ENCODE measurements at places on chromosomes 6 and 20.

DNA sequence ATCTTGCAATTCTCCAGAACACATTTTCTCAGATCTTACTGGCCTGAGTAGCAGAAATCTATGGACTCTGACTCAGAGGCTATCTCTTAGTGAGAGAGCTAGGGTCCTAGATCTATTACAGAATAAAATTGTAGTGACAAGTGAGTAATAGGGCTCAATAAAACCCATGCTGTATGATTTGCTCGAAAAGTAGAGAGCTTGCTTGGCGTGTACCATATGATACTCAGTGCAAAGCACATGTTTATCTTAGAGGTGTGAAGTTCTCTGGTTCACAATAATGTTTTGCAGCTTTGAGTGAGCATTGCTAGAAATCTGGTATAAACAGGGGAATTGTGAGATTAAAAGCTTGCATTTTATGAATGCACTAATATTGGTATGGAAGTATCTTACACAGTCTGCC is 87.8 kb upstream of the PRSS16 start:
- no peak for DNase-seq

GRCh38 chr6:16420715-16421461 is 182.5 kb downstream of the GMPR start:
- no peak for DNase-seq

GRCh38 chr6:39852324-39852723 is 60.1 kb downstream of the DAAM2 start:
- DNase-seq, result no peak

- DNase-seq, result no peak
Observed at GRCh38 chr6:119426619-119427018, 77.1 kb upstream of the MAN1A1 start.

GRCh38 chr6:42038163-42038562 is 12.2 kb upstream of the TAF8 start:
- no peak for DNase-seq

GRCh38 chr6:39365281-39366074 is 43.0 kb upstream of the KCNK16 start:
- no peak for DNase-seq

GRCh38 chr20:3749087-3749688 is 16.7 kb downstream of the HSPA12B start:
- no peak for DNase-seq

DNA sequence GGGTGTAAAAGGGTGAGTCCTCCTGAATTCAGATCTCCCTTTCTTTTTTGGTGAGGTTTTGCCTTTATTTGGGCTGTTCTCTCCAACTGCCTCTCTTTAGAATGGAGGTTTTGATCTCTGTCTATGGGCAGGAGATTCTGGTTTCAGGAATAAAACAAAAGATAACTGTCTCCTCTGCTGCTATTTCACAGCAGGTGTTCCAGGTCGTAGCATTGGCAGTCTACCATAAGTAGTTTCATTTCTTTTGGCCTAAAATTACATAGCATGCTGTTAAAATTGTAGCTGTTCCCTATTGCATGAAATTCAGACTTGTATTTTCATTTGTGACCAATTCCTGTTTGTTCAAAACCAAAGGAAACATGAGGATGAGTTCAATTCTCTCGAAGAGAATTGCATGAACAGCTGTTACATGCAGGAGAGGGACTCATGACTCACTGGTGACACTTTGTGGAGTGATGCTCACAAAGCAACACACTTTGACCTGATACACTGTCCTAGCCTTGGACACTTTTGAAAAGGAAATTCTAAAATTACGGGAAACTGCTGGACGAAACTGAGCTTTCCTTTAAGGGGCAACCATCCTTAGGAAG is 76.8 kb upstream of the SIRPG start:
- DNase-seq, result peak; percentile 60

DNA sequence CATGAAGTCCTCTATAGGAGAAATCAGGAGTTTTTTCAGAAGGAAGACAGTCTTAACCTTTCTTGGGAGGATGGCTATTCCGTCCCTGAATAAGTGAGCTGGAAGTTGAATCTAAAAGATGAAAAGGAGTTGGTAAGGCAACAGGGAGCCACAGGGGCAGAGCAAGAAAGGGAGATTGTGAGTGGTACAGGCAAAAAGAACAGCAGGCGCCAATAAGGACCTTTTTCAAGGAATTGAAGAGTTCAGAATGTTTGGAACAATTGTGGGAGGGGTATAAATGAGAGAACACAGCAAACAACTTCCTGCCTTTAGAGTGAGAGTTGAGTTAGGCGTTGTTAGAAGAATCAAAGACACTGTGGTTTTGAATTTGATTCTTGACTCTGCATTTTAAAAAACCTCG is 1003.7 kb downstream of the EPHA7 start:
- peak; percentile 29 for DNase-seq

DNA sequence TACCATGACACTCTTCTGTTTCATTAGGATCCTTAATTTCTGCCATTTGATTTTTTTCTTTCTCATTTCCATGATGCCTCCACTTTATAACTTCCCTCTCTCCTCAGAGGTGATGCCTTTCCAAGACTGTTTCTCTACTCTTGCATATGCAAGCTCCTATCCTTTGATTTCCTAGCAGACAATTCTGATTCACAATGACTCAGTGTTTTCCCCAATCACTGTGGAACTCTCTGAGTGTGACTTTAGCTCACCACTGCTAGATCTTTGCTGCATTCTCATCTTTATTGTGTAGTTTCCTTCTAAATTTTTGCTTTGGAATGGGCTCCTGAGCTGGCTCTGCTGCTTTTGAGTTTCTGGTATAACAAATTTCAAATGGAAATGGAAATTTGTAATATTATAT is 184.9 kb downstream of the TINAG start:
- no peak for DNase-seq

GRCh38 chr6:22108199-22108598 is 188.6 kb downstream of the PRL start:
- no peak for DNase-seq

DNA sequence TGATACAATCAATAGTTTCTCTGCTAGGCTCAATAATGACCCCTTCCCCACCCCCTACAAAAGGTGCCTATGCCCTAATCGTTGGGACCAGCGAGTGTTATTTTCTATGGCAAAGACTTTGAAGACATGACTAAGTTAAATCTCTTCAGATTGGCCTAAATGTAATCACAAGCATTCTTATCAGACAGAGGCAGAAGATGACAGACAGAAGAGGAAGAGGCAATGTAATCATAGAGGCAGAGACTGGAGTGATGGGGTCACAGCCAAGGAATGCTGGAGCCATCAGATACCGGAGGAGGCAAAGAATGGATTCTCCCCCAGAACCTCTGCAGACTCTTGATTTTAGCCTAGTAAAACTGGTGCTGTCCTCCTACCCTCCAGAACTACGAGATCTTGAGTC is 159.3 kb downstream of the EDN1 start:
- DNase-seq, result no peak

- DNase-seq, result no peak
Observed at GRCh38 chr6:113671421-113671820, 185.7 kb upstream of the MARCKS start.

DNA sequence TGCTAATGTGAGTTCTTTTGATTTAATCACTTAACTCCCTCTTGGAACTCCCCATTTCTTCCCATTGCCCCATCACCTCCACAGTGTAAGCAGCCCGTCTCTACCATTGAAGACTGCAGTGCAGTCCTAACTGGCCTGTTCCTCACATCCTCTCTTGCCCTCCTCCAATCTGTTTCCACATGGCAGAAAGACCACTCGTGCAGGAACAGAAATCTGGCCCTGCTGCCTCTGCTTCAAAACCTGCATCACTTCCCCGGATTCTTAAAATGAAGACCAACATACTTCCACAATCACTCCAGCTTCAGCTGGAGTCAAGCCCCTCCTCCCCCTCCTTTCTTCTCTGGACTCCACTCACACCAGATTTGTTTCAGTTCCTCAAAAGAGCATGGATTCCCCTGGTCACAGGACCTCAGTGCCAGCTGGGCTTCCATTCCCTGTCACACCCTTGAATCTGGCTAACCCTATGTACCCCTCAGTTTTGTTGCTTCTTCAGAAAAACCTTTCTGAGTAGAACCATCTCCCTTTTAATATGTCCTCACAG is 802.3 kb downstream of the MAFB start:
- no peak for DNase-seq

- DNase-seq, result no peak
Observed at GRCh38 chr6:34237316-34237721, 646 bp downstream of the HMGA1 start.

DNA sequence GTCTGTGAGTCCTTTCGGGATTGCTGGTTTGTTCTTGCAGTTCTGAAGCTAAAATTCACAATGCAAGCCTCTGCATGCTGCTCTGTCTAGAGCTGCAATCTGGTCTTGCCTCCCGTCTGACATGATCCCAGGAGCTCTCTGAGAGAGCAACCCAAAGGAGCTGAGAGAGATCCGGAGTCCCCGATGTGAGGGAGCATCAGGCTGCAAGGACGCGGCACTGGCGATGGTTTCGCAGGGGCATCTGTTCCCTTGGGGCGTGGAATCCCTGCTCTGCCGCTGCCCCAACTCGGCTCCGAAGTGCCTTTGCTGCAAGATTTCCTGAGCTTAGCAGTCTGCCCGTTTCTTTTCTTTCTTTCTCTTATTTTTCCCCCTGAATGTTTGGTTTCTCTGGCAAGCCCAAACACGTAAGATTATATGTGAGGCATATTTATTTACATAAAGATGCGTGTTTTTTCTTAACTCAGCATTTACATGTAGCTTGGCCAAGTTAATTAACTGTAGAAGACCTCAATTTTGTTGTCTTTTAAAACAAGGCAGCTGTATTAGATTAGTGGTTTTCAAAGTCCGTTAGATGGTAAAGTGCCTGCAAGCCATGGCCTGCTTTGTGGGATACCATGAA is 873.0 kb downstream of the KIF16B start:
- no peak for DNase-seq

DNA sequence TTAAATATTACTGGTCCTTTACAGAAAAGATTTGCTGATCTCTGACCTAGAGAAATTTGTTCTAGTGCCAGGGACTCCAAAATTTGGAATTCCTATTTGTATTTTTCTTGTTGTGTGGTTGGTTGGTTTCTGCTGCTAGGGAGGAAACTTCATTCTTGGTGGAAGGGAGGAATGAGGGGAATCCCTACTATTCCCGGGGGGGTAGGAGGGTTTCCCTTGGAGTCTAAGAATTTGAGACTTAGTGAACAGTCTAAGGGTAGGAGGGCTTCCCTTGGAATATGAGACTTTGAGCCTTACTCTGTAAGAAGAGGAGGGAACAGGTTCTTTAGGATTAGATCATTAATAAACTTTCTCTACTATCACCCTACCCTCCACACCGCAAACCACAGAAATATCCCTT is 67.1 kb upstream of the ADGRF1 start:
- no peak for DNase-seq

DNA sequence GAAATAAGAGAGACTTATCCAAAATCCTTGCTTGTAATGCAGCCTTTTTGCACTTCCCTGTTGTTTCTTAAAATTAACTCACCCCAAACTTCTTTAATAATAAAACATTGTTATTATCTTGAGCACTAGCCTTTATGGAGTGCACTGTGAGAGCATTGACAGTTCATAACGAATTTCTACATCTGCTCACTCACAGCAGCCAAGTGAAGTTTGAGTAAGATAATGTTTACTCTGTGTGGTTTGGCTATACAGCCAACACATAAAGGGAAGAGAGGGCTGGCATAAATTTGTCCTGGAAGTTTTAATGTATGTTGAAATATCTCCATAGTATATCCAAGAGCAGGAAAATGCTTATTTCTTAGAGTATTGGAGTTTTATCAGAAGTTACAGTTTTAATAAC is 227.9 kb downstream of the FRK start:
- no peak for DNase-seq

DNA sequence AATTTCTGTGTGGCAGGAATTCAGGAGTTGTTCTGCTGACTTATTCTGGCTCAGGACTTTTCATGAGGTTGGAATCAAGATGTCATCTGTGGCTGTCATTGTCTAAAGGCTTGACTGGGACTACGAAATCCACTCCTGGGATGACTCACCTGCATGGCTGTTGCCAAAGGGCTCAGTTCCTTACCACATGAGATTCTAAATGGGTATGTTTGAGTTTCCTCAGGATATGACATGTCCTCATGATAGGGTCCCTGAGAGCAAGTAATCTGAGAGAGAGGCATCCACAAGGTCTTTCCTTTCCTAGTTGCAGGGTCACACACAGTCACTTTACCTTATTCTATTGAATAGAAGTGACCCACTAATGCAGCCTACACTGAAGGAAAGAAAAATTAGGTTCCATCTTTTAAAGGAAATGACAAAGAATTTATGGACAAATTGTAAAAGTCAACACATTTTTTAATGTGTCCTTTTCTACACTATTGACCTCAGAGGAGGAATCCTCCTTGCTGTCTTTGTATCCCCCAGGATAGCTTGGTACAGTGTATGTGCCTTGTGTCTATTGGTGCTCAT is 1025.0 kb upstream of the GJE1 start:
- no peak for DNase-seq

- DNase-seq, result peak; percentile 2
Observed at GRCh38 chr20:46872328-46873211, 22.1 kb upstream of the EYA2 start.

DNA sequence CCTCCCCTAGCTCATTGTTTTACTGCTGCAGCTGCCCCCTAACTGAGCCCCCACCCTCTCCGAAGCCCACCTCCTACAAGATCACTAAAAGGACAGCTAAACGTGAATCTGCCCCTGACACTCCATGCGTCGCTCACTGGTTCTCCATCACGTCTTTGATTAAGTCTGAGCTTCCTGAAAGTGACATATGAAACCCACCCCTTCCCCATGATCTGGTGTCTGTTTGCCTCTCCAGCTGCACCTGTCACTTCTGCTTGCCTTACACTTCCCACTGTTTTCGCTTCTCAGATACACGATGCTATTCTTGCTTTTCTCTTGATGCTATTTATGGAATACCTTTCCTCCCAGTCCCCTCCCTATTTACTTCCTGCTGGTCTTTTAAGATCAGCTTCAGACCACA is 8.0 kb upstream of the PERP start:
- no peak for DNase-seq

DNA sequence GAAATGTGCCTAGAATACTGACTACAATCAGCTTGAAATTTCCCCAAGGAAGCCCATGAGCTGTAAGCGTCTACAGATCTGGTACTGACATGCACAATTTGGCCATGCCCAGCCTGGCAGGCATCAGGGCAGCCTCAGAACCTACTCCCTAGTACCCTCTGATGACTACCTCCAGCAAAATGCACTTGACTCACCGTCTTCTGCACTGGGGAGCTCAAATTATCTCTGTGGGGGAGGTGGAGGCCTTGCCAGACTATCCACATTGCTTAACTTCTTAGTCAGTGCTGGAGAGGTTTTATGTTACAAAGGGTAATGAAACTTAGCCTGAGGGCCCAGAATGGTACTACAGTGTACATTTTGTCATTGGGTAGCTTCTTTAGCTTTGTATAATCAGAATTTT is 126.0 kb upstream of the ADGRF1 start:
- DNase-seq, result no peak

- DNase-seq, result no peak
Observed at GRCh38 chr6:138245751-138246150, 27.5 kb upstream of the PBOV1 start.
